ENCODE measurements at places on chromosomes 1 and 21. TPM values are rescaled to one million over a fixed set of nuclear protein-coding genes. Genes with fewer than 3 reads are reported as not detected.

DNA sequence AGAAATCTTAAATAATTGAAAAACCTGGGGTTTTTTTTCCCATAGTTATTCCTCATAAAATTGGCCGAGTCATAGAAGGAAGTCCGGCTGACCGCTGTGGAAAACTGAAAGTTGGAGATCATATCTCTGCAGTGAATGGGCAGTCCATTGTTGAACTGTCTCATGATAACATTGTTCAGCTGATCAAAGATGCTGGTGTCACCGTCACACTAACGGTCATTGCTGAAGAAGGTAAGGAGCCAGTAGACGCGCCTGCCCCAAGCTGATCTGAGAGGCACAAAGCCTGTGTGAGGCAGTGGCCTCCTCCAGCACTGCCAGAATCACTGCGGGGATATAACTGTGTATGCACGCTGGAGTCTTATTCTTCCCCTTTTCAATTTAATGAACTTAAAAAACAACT lies 100.3 kb downstream of the PHTF1 start:
- DNase-seq, result no peak

DNA sequence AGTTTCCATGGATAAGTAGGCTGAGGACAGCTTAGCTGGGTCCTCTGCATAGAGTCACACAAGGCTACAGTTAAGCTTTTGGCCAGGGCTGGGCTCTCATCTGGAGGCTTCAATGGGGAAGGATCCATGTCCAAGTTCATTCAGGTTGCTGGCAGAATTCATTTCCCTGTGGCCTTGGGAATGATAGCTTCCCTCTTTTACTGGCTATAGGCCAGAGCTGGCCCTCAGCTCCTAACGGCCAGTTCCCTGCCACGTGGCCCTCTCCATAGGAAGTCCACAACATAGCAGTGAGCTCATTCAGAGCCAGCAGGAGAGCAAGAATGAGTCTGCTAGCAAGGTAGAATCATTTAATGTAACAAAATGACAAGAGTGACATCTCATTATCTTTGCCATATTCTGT lies 15.1 kb upstream of the PODN start:
- DNase-seq, result no peak

DNA sequence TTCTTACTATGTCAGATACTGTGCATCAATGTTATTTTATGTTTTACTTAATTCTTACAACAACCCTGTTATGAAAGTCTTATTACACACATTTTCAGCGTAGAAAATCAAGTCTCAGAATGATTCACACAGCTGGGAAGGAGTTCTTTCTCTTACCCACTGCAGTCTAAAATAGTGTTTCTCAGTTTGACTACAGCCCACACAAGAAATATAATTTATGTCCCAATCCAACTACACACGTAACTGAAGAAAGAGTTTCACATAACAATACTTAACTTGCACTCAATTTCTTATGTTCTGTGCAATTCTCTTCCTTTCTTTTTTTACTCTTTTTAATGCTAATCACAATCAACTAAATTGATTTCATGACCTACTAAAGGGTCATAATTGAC lies 252.8 kb upstream of the ADGRL2 start:
- no peak for DNase-seq

- no peak for DNase-seq
Observed at GRCh38 chr1:88662723-88663122, 21.4 kb upstream of the PKN2 start.

DNA sequence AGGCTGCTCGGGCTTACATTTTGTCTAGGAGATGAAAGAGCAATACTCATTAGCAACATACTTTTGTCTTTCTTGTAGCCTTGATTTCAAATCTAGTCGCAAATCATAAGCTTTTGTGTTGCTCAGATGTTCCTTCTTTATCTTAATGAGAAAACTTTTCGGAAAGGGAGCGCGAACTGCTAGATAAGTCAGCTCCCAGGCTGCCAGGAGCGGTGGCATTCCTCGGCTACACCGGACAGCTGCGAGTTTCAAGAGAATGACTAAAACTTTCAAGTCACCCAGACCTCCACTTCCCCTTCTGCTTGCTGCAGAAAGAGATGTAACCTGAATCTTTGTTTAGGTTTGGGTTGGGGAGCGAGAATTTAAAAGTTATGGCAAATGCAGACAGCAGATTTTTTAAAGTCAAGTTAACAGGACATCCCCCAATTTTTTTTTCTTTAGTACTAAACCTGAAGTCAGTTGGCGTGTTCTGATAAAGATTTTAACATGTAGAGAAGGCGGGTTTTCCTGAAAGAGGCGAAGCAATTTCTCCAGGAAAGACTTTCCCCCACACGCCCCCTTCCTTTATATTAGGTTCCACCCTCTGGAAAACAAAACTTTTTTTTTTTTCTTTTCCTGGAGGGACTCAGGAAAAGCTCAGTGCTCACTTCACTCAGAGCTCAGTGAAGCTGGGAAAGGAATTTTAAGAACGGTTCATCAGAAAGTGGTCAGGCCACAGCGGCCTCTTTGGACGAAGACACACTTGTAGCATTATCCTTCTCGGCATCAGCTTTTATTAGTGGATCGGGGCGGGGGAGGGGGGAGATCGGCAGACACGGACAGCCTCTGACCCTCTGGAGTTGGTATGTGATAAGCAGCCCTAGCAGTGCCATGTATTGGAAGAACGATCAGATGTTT lies at the start of gene LHX8:
TSS of gene LHX8 (plus strand) at position 639 of the 897 bp plus-strand sequence. CDS start 2,227 bp downstream, outside the sequence.
- DNase-seq, result no peak

DNA sequence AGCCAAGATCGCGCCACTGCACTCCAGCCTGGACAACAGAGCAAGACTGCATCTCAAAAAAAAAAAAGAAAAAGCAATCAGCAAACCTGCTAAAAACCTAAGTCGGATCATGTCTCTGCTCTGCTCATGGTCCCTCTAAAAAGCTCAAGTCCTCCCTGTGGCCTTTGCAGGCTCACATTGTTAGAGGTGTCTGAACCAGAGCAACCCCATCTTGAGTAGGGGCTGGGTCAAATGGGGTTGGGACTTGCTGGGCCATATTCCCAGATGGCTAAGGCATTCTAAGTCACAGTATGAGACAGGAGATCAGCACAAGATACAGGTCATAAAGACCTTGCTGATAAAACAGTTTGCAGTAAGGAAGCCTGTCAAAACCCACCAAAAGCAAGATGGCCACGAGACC lies 3.0 kb upstream of the DRAXIN start:
- no peak for DNase-seq

GRCh38 chr1:86388777-86389176 lies 7.3 kb downstream of the ODF2L start:
- DNase-seq, result no peak

DNA sequence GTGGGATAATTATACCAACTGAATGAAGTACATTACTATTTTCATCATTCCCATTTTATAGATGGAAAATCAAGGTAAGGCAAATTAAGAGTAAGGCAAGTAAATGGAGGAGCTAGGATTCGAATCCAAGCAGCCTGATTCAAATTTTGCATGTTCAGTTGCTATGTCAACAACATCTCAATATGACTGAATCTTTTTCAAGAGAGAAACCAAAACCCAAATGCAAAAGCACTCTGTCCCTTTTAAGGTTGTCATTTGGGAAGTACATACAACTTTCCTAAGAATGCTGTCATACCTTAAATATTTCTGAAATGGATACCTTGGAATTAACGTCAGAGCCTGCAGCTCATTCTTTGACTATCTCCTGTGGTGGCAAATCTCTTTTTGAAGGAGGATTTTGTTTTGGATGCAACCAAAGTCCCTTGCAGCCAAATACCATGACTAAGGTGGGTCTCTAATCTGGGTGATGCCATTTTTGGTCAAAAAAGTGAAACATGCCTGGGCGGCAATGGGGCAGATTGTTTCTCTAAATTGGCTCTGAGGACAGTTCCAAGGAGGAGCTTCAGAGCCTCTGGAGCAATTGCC lies 25.4 kb downstream of the ADAMTS1 start:
- no peak for DNase-seq

DNA sequence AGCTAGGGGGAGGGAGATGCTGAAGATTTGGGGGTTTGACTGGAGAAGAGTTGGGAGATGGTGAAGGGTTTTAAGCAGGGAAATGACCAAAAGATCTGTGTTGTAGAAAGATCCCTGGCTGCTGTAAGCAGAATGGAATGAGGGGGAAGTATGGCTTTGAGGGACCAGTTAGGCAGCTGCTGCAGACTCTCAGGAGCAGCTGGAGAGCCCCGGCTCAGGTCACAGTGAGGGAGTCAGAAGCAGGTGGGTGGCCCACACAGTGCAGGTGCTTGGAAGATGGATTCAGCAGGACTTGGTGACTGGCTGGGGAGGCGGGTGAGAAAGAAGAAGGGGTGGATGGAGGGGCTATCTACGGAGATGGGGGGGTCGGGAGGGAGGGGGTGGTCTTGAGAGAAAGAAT lies 35.7 kb downstream of the EDN2 start:
- DNase-seq, result no peak

DNA sequence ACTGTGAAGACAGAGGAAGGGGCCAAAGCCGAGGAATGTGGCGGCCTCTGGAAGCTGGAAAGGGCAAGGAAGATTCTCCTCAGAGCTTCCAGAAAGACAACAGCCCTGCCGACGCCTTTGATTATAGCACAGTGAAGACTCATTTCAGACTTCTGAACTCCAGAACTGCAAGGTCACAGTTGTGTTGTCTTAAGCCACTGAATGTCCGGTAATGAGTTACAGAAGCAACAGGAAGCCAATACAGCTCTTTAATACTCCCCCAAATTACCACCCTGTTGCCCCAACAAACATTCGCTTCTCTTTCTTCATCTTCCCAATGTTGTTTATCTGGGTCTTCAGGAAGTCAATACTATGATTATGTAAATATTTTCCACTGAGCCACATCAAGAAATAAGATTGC lies 44.0 kb downstream of the ETS2 start:
- no peak for DNase-seq

DNA sequence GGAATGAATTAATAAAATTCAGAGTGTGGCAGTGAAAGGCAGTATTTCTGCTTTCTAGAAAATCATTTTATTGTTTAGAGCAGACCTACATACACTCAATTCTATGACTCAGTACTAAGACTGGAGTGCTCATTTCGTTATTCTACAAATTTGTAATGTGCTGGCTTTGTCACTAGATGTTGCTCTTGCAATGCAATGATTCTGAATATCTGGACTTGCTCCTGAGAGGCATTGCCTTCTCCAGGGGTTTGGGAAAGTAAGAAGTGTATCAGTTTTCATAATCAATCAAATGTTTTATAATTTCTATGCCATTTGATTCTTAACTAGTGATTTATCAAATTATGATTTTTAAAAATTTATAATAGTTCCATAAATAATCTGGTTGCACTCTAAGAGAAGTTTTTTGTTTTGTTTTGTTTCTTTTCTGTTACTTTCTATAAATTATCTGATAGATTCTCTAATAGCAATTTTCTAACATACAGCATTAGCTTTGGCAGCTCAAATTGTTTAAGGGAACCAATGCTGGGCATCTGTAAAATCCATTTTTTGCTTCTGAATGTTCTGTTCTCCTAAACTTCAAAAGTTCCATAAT lies 280.5 kb upstream of the SGIP1 start:
- no peak for DNase-seq

DNA sequence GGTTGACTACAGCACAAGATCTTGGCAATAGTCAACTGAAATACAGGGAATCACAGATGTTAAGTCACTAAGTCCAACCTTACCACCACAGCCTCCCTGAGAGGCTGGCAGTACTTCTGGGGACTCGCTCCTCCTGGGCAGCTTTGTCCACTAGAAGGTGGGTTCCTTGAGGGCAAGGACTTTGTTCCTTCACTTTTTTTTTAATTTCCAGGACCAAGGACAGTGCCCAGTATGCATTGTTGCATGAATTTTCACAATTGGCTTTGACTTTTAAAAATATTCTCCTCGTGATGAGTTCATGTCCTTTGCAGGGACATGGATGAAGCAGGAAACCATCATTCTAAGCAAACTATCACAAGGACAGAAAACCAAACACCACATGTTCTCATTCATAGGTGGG lies 96.7 kb upstream of the IGSF21 start:
- DNase-seq, result no peak

GRCh38 chr1:227351443-227351842 lies 33.2 kb upstream of the CDC42BPA start:
- no peak for DNase-seq

GRCh38 chr1:235317168-235317567 lies 10.8 kb downstream of the ARID4B start:
- DNase-seq, result no peak

DNA sequence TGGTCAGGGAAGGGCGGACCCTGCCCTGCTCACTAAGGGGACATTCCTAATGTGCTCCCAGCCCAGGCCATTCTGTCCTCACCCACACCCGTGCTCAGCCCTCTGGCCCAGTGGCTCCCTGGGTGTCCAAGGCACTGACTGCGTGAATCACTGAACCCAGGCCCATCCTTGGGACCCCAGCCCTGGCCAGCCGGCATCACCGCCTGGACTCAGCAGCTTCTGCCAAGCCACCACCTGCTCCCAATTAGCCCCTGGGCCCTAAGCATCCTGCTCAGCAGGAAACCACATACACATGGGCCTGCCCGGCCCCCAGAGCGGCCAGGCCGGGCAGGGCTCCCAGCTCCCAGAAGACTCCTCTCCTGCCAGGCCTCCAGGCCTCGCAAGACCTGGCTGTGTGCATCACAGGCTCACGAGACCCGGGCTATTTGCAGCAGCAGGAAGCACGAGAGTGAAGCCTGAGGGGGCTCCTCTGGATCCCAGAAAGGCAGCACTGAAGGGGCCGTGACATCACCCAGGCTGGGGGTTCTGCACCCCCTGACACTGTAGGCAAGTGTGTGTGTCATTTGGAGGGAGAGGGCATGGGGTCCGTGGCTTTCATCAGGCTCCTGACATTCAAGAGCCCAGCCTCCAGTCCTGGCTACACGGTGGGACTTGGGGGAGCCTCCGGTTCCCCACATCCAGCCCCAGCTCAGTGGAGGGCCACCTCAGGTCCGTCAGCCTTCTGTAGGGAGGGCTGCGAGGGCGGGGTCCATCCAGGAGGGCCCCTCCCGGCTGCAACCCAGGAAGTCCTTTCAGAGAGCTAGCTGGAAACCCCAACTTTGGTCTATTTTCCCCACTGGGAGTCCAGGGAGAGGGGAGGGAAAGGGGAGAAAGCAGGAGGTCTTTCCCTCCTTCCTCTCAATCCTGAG lies 1.6 kb downstream of the MFAP2 start:
- no peak for DNase-seq

Gene PTP4A2
- total RNA-seq, result 408 TPM

Gene LIPI
- total RNA-seq, result not detected

Gene CELA3A
- not detected for total RNA-seq

Gene EPHA2
- 0.16 TPM for total RNA-seq

Gene CR1
- total RNA-seq, result 0.02 TPM
